ENCODE measurements at places on chromosomes 2 and 18.

DNA sequence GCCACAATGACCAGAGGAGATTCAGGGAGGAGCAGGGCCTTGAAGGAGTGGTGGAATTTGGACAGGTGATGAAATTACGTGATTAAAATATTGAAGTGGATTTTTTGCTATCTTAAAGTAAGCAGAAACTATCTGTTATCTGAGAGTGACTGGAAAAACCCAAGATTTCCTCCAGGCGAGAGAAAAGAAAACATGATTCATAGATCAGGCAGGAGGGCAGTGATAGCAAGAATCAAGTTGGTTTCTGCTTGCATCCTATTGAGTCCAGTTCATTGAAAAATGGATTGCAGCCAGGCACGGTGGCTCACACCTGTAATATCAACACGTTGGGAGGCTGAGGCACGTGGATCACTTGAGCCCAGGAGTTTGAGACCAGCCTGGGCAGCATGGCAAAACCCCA, 127.8 kb downstream of the NXPH2 start:
- DNase-seq = no peak

DNA sequence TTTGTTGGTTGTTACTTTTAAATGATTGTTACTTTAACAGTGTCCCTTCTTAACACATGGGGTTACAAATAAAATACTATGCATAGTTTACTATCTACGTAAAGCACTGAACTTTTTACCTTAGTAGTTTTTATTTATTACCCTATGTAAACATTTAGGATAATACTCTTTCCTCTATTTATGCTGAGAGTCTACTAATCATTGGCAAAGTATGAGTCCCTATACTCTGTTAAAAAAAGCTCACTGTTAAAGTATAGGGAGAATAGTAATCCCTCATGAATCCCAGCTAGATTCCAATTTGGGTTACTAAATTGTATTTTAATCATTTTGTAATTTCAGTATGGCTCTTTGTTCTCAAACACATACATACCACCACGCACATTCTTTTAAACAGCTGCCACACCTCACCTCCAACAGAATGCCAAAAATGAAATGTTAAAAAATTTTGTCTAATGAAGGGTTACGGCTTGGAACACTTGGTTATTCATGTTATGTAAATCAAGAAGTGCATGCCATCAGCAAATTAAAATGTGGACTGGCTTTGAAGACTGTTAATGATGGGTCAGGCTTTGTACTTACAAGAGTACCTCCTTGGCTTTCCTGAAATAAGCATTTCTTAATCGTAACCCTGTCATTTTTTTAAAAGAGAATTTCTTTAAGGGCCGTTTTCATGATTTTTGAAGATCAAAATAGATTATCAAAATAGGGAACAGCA, 104.9 kb downstream of the TMEM247 start:
- no peak for DNase-seq

- DNase-seq = no peak
Observed at GRCh38 chr2:232542715-232543467, 3.4 kb downstream of the CHRNG start.

DNA sequence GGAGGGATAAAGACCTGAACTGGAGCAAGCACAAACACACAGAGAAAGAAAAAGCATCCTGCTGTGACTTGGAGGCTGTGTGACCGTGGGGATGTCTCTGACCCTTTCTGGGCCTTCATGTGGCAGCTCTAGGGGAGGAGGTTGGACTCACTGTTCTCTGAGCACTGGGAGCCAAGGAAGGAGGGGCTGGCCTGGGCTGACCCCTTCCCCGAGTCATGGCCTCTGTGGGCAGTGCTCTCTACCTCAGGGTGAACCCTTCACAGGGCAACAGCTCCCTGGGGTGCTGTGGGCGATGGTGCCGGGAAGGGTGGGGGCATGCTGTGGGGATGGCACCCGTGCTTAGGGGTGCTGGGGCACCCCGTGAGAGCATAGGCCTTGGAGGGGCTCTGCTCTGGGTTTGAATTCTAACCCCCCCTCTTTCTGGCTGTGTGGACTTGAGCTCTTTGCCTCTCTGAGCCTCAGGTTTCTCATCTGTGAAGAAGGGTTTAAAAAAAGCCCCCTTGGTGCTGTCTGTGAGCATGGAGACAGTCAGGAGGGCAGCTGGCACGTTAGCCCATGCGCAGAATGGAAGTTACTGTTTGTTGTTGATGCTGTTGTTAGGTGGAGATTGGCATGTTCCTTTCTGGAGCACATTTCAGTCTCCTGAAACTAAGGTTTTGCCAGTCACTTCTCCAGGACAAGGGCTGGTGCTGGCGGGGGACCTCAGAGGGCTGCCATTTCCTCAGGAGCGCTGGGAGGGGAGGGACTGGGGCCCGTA, 700 bp downstream of the TOGARAM2 start:
- DNase-seq = no peak

GRCh38 chr18:50372743-50373142, 2.1 kb upstream of the SKA1 start:
- DNase-seq = no peak

- no peak for DNase-seq
Observed at GRCh38 chr2:180676520-180677025, 303.8 kb upstream of the UBE2E3 start.

- no peak for DNase-seq
Observed at GRCh38 chr18:35289727-35290093, 319 bp downstream of the ZSCAN30 start.

DNA sequence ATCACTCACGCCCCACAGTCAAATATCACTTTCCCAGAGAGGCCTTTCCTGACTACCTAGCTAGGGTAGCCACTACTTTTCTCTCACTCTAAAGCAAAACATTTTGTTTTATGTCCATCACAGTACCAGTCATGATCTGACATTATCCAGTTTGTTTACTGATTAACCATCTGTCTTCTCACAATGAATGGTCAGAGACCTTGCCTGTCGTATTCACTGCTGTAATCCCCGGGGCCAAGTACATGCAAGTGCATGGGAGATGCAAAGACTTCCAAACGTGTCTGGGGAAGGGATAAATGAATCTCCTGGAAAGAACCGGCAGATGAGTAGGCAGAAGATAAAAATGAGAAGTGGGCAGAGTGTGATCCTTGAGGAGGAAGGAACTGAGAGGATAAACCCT, 39.7 kb downstream of the THUMPD2 start:
- no peak for DNase-seq
